ENCODE measurements at places on chromosomes 7 and 10. TPM values are rescaled to one million over a fixed set of nuclear protein-coding genes. Genes with fewer than 3 reads are reported as not detected.

- no peaks in the 10 kb centered on the region for H3K27me3 ChIP-seq
- no peak for DNase-seq
- no peak overlapping the region for H3K4me3 ChIP-seq
- peaks cover 8% of the 10 kb centered on the region for H3K4me1 ChIP-seq
- no peak overlapping the region for H3K27ac ChIP-seq
These were observed 35.4 kb downstream of the KLF6 start for GRCh38 chr10:3749600-3749999.

The NKX2-3 gene
- total RNA-seq = not detected

The ENKUR gene
- 0.73 TPM for total RNA-seq

The PLCE1 gene
- total RNA-seq = not detected

The PIP gene
- total RNA-seq = not detected

Data from natural killer cell (primary cell).